Stimulated activated CD4-positive, alpha-beta T cell treated with anti-CD3 and anti-CD28 coated beads, Interleukin-1b, Interleukin-23, amount 100 ng/mL, for 4 hours (primary cell): ENCODE measurements at places on chromosomes 3 and 15.

- DNase-seq = no peak
Measured at GRCh38 chr3:169879845-169880575, 10.3 kb upstream of the LRRC31 start.

DNA sequence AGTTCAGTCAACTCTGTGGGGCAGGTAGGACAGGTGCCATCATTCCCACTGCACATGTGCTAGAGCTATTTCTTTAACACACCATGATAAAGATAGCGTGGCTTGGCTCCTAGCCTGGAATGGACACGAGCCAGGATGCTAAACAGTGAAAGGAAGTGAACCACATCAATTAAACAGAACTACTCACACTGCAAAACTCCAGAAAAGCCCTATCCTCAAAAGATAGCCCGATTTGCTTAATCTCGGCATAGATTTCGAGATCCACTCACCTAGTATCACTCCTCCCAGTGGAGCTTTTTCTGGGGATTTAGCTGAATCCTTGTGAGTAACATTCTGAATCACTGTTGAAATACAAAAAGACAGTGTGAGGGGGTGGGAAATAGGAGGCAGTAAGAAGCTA is 118.0 kb downstream of the ABI3BP start:
- no peak for DNase-seq

- no peak for DNase-seq
Measured at GRCh38 chr3:195133013-195133412, 137.9 kb downstream of the XXYLT1 start.

- DNase-seq = no peak
Measured at GRCh38 chr3:58261954-58262666, 24.5 kb downstream of the ABHD6 start.

GRCh38 chr3:81300324-81300927 is 461.0 kb downstream of the GBE1 start:
- DNase-seq = no peak

GRCh38 chr15:99449514-99449913 is 116.3 kb upstream of the MEF2A start:
- DNase-seq = no peak

- no peak for DNase-seq
Measured at GRCh38 chr3:25854635-25855034, 64.7 kb downstream of the OXSM start.

DNA sequence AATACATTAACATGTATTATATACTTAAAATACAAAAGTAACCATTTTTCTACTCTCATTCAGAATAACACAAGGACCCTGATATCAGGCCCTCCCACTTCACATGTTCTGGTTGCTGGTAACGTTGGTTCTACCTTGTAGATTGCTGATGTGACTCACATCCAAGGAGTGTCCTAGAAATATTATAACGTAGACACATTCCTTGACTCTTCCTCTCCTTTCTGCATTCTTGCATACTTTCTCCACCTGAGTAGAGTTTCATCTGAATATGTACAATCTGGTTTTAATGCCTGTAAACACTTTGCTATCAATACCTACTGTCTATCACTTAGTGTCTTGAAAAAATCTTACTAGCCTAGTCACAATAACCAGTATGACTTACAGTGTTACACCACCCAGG is 35.0 kb upstream of the NEDD4 start:
- DNase-seq = no peak

GRCh38 chr3:5226783-5227182 is 39.3 kb downstream of the EDEM1 start:
- DNase-seq = no peak

- no peak for DNase-seq
Measured at GRCh38 chr3:187051066-187051465, 88.2 kb downstream of the RPL39L start.

DNA sequence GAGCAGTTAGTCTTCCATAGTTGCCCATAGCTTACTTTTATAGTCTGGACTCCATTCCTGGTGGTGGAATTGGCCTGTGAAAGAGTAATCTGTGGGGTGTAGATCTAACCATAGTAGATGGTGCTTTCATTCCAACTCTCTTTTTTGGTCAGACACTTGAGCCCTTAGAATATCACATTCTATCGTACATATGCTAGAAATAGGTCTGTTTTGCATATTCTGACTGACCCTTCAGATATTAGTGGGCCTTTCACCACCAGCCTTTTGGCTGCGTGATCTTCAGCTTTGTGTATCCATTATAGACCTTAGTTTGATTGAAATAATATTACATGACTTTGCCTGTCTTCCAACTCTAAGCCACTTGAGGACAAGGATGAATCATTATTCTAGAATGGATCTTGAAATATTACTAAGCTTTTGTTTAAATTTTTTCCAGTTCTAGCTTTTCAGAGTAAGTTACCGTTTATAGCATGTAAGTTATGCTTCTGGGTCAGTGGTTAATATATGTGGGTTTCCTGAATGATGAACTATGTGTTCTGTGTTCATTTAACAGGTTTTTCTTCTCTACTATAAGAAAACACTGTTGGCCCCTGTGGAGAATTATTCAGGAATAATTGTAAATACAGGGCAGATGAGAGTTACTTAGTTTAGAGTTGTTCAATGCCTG is 8.7 kb downstream of the RAB7A start:
- no peak for DNase-seq

GRCh38 chr3:186427627-186428281 is 65.7 kb upstream of the DGKG start:
- DNase-seq = no peak

GRCh38 chr15:100592898-100593297 is 9.1 kb downstream of the LINS1 start:
- DNase-seq = no peak

DNA sequence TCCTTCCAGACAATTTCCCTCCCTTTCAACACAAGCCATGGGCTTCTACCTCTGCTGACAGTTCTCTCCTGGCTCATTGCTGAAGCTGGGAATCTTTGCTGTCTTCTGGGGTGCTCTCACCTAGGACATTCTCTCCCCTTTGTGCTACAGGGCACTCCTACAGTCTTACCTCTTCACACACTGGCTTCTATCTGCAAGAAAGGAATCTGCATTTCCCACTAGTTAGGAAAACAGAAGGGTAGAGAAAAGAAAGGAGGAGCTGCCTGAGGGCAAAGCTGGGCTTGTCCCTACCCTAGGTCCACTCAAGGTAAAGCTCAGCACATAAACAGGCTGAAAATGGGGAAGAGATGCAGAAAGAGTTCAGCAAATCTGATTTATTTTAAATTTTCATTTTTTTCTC is 5.6 kb upstream of the ARGFX start:
- DNase-seq = no peak

DNA sequence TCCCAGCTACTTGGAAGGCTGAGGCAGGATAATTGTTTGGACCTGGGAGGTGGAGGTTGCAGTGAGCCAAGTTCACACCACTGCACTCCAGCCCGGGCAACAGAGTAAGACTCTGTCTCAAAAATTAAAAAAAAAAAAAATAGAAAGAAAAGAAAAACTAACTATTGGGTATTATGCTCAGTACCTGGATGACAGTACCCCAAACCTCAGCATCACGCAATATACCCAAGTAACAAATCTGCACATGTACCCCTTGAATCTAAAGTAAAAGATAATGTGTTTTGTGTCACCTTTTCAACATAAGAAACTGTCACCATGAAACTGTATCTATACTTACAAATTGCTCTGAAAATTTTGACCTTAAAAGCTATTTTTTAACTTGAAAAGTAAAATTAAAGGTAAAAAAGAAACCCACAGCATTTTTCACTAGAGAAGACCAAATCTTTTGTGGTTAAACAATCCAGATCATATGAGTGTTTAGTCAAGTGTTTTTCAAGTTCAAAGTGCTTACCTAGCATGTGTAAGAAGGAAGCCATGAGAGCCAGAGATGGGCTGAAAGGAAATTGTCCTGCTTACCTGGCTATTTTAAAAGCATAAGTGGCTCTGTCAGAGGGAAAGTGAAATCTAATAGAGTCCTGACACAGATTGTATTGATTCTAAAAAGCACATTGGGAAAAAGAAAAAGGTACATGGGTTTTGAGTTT is 50.5 kb downstream of the MYO1E start:
- DNase-seq = no peak

DNA sequence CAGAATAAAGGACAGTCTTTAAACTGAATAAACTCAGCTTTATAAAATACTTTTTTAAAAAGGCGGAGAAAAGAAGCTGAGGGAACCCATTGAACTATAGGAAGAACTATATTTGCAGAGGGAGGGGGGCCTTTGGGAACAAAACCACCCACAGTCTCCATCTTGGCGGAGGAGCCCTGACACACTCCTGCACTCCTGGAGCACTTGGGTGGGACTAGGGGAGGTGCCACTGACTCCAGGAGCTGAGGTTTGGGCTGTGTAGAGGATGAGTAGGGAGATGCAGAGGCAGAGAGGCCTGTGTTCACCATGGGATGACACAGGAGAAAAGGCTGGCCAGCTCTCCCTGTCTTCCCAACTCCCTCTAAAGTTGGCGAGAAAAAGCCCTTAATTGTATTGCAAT is 35.8 kb downstream of the IFT122 start:
- DNase-seq = no peak

GRCh38 chr15:31214158-31214863 is 112.3 kb upstream of the KLF13 start:
- DNase-seq = no peak

- no peak for DNase-seq
Measured at GRCh38 chr15:99692825-99693224, 40.4 kb downstream of the LYSMD4 start.

- no peak for DNase-seq
Measured at GRCh38 chr3:153577059-153577736, 415.2 kb downstream of the RAP2B start.
